ENCODE measurements at places on chromosomes 3 and 15.

DNA sequence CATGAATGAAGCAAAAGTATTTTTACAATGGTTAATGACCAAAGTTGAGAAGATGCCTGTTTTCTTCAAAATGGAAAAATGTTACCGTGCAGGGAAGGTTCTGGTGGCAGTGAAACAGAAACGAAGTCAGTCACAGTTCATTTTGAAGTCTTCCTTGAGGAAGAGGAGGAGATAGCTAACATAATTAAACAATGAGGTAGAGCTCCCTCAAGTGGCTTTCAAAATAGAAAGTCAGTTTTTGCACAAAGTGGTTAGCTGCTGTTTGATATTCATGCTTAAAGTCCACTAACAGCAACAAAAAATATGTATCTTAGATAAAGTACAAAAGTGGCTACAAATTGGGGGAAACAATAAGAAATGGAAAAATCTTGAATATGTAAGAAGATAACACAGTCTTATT is 87.3 kb downstream of the TFG start:
- DNase-seq: no peak

- DNase-seq: no peak
Measured at GRCh38 chr15:35686347-35686746, 140.4 kb upstream of the DPH6 start.

GRCh38 chr3:195197765-195198425 is 73.1 kb downstream of the XXYLT1 start:
- DNase-seq: no peak

- no peak for DNase-seq
Measured at GRCh38 chr3:122184591-122184929, 1.1 kb downstream of the CASR start.

GRCh38 chr15:42121682-42122081 is 27.3 kb upstream of the PLA2G4D start:
- no peak for DNase-seq

DNA sequence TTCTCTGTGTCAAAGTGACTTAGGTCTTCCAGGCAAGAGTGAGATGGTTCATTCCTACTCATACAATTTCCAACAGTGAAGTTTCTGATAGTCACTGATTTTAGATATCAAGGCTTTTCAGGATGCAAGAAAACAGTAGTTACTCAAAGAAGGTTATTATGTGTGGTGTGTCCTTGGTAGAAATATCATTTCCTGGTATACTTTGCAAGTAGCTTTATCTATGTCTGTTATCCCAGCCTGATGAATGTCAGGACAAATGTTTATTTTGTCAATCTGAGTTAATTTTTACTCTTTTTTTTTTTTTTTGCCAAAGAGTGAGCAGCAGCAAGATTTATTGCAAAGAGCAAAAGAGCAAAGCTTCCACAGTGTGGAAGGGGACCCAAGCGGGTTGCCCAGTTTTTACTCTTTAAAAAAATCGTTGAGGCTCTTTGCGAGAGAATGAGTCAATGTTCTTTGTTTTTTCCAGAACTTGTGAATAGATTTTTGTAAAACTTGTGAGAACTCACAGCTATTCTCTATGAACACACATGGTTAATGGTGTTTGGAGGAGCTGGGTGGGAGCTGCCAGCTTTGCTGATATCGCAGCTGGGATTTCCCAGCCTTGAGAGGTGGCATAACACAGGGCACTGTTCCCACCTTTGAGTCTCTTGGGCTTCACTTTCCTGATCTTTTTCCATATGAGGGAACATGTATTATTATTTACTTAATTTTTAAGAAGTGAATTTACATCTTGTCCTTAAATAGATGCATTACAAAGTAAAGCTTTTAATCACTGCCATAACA is 51.9 kb downstream of the SV2B start:
- DNase-seq: no peak
